ENCODE measurements at places on chromosomes 3 and 15.

DNA sequence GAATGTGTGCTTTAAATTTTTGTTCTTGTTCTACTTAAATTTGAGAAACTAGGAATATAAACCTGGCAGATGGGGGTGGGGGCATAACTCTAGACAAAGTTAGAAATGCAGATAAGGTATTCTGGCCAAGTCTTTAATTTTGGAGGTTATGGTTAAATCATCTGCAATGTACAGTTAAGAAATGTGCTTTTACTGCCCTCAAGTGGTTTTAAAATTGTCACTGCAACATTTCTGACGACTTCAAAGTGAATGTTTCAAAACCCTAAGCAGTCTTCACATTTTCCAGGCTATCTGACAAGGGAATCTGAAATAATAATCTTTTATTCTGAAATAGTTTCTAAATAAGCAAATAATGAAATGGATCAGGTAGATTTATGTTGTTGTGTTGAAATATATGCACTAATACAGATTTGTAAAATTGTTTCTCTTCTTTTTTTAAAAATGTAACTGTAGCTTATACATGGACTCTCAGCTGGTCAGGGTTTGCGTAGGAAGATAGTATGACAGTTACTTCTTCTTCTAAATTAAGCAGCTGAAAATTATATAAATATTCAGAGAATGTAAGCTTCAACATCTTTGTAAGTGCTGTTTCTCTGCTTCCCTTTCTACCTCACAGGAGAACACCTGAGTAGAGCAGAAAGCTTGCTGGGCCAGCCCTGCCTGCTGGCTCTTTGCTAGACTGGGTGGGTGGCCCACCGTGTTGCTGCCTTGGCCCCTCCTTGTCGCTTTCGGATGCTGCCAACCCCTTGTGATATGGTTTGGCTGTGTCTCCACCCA lies 45.0 kb downstream of the SUCNR1 start:
- DNase-seq = no peak

- DNase-seq = no peak
Measured at GRCh38 chr3:37227870-37228549, 53.6 kb upstream of the LRRFIP2 start.

DNA sequence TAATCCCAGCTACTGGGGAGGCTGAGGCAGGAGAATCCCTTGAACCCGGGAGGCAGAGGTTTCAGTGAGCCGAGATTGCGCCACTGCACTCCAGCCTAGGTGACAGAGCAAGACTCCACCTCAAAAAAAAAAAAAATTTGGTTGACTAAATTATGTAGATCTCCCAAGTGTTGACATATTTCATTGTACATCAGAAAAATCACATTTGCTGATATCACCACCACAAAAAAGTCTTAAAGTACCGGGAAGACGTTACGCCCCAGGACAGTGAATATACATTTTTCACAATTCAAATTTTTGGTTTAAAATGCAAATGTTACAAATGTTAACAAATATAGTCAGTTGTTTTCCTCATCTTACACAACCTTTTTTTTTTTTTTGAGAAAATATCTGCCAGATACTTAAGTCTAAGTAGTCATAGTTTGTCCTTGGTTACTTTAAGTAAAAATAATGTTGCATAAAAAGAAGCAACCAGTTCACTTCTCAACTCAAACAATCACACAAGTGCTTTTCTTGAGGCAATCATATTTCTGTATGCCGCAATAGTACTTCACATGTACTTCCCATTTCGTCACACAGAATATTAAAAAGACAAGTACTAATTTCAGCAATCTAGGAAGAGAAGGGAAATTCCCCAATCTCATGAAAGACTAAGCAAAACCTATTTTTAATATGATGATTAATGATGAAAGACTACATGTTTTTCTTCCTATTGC lies 41.0 kb upstream of the TCF12 start:
- DNase-seq = no peak

DNA sequence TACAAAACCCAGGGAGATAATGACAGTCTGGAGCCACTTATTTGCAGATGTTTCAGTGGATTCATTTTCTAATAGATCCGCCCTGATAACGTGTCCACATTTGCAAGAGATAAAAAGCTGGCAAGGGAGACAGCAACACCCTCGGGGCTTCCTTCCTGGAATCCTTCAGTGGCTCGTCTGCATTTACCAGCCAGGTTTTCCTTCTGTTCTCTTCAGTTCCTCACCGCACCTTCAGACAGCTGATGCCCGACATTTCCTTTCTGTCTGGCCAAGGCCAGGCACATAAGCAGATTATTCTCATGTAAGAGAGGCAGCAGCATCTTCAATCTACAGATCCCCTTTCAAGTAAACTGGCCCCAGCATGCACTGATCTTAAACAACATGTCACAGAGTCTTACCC lies 56.2 kb upstream of the SPATA12 start:
- no peak for DNase-seq

- DNase-seq = no peak
Measured at GRCh38 chr3:185677146-185677829, 91.2 kb downstream of the SENP2 start.

DNA sequence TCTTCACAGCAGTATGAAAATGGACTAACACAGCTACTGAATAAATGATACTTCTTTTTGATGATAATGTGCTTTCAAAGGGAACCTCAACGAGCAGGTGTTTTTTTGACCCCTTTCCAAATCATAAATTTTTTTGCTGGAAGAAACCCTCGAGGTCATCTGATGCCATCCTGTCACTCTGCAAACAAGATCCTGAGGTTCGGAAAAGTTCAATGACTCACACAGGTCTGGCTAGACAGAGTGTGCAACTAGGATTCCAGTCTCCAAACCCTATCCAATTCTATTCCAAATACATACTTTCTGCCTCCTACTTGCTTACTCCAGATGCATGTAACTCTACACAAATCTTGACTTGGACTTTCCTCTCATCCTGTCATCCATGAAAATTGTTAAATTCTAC lies 124.7 kb downstream of the NEDD4 start:
- no peak for DNase-seq

- DNase-seq = no peak
Measured at GRCh38 chr3:39080026-39080425, 27.4 kb downstream of the GORASP1 start.

DNA sequence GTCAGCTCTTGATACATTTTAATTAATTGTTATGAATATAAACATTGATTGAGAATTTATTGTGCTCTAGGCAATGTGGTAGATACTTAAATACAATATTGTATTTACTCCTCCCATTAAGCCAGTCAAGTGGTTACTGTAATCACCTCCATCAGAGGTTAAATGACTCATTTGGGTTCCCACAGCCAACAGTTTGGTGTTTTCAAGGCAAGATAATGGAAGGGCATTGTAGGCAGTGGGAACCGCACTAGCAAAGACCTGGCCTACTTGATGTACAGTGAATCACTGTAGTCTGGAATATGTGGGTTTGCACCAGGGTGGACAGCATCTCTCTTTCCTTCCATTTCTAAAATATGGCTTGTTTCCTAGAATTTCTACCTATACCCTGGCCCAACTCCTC lies 127.4 kb downstream of the EDEM1 start:
- DNase-seq = no peak

DNA sequence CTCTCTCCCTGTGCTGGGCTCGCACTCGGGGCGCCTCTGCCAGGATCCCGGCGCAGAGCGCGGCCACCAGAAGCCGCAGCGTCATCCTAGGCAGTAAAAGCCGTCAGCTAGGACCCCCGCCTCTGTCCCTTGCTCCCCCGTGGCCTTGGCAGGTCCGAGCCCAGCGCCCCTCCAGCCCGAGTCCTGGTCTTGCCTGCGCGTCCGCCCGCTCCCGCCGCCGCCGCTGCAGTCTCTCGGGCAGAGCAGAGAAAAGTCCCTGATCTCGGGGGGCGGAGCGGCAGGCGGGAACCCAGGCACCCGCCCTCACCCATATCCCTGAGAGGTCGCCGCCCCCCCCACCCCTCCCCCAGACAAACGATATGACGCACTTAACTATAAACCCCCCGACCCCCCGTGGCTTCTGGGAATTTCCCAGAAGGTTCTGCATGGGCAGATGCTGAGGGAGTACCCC lies at the start of gene COL7A1:
TSS of gene COL7A1 (minus strand) at position 255 of the 451 bp plus-strand sequence. CDS start at position 85, 170 bp downstream.
- no peak for DNase-seq

- no peak for DNase-seq
Measured at GRCh38 chr3:197353867-197354567, 55.6 kb upstream of the DLG1 start.

GRCh38 chr3:186311441-186311840 lies 50.6 kb downstream of the DGKG start:
- no peak for DNase-seq

DNA sequence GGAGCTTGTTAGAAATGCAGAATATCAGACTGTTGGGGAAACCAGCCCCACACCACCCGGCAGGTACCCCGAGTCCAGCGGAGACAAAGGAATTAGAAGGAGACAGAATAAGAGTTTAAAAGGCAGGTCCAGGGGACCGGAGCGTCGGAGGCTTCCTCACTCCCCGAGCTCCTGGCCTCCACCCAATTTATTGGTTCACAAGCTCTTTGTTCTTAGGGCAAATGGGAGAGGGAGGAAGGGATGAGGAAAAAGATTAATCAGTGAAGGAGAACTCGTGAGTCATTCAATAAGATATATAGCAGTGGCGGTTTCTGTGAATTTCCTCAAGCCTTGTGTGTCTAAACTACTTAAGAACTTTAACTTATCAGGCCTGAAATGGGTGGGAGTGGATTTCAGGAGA lies 32.1 kb upstream of the WDR72 start:
- no peak for DNase-seq

DNA sequence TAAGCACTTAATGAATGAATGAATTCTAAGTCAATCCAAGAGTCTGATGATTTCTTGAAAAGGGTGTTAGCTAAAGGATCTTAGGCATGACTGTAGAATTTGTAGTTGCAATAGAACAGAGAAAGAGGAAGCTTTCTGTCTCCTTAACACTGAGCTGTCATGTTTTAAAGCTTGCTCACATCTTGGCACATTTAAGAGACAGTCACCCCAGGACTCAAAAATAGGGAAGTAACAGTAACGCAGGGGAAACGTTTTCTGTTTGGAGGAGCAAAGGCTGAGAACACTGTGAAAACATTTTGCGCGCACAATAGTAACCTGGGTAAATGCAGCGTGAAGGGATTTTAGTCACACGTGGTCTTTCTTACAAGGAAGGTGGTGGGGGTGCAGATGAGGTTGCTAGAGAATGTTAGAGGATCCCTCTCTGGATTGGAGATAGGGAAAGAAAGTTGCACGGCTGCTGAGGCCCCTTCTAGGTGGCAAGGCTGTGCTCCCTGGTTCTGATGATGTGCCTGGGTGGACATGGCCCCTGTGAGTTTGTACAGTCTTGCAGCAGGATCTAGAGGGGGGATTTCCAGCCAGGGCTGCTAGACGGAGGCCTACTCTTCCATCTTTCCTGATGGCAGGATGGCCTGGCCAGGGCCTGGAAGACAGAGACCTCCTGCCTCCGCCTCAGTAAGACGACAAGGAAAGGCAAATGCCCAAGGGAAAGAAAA lies 12.0 kb downstream of the STARD5 start:
- no peak for DNase-seq

DNA sequence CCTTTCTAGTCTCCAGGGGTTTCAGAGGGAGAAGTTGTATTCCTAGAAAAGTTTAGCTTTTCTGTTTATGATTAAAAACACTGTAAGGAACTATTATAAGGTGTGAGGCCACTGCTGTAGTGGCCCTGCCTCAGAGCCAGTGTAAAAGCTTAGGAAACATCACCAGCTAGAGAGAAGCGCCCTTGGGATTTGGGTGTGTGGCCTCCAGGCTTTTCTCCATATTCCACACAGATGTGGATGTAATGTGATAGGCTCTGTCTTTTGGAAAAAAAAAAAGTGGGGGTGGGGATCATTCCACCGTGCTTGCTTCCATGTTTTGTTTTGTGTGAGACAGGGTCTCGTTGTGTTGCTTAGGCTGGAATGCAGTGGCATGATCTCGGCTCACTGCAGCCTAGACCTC lies 13.9 kb downstream of the SEC61A1 start:
- no peak for DNase-seq

- DNase-seq = no peak
Measured at GRCh38 chr15:77816983-77817382, 184.3 kb upstream of the LINGO1 start.

DNA sequence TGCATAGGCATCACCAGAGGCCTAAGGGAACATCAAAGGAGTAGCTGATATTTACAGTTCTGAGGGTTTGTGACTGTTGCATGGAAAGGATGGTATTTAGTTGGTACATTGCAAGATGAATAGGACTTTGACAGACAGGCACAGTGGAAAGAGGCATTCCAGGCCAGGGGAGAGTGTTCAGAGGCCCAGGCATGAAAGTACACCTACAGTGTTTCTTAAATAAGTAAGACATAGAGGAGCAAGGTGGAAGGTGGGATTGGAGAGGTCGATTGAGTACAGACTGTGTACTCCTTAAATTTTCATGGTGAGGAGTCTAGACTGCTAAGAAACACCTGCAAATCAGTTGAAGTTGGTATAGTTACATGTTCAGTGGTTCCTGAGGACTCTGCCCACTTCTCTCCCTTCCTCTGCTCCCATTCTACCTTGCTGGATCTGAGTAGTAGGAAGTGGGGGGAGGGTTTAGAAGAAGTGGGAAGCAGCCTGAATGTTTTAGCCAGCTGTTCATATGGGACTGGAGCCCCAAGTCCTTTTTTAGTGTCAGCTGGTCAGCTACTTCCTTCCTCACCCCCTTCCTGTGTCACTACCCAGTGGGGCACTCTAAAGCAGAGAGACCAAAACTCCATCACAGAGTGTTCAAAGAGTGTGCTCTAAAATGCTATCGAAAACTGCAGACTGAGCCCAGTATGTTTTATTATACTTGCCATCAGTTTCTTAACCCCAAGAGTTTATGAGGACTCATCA lies 14.0 kb downstream of the KLHL18 start:
- DNase-seq = no peak

GRCh38 chr3:20984594-20985205 lies 766.3 kb downstream of the ZNF385D start:
- DNase-seq = no peak

- no peak for DNase-seq
Measured at GRCh38 chr3:133138017-133138416, 99.8 kb downstream of the TMEM108 start.

DNA sequence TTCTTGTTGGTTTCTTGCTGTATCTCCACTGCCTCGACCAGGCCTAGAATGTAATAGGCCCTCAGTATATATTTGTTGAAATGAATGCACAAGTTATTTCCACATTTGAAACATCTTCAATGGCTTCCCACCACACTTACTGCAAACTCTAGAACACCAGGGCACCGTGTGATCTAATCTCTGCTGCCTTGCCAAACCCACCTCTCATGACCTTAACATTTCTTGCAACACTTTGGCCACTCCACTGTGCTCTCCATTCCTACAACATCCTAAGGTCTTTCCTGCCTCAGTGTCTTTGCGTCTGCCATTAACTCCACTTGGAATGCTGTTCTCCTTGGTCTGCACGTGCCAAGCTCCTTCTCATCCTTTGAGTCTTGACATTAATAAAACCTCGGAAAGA lies 14.1 kb downstream of the FRMD4B start:
- DNase-seq = no peak

Measured in activated T-cell treated with anti-CD3 and anti-CD28 coated beads, Interleukin-2, amount 50 U/mL, for 1 hour (primary cell).